ENCODE measurements at places on chromosomes 12 and 14.

- no peak for DNase-seq
Observed at GRCh38 chr14:81557146-81557545, 23.5 kb upstream of the SEL1L start.

- no peak for DNase-seq
Observed at GRCh38 chr14:54000341-54000811, 43.8 kb upstream of the BMP4 start.

- DNase-seq = no peak
Observed at GRCh38 chr12:106732890-106733289, 41.6 kb upstream of the RIC8B start.

DNA sequence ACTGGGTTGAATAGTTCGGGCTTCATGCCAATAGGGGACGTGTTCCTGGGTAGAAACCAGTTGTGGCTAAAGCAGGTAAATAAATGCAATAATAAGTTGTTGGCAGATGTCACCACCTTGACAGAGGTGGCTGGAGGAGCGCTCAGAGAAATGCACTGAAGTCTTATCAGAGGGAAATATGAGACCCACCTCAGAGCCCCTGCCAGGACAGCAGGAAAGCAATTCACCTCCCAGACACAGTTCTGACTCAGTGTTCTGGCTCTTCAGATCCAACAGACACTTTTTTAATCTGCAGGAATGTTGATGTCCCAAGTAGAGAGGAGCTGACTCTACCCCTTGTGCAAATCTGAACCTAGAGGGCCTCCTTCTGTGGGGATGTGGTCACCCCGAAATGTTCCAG, 687.1 kb upstream of the FBXO33 start:
- no peak for DNase-seq

Measured in germinal center (tissue), 1 donor.